ENCODE measurements at places on chromosomes 1 and 21.
A peak's percentile ranks its signal among the peaks of the same experiment; 100 is the strongest.

GRCh38 chr1:29641921-29642320, 405.6 kb downstream of the PTPRU start:
- DNase-seq: no peak

GRCh38 chr1:77779529-77780281, at the start of gene MIGA1:
MIGA1 (plus strand) TSS chr1:77779649; CDS start chr1:77783253, 3,604 bp downstream.
- DNase-seq: peak; percentile 91

GRCh38 chr1:51861669-51862068, 16.9 kb downstream of the NRDC start:
- no peak for DNase-seq

DNA sequence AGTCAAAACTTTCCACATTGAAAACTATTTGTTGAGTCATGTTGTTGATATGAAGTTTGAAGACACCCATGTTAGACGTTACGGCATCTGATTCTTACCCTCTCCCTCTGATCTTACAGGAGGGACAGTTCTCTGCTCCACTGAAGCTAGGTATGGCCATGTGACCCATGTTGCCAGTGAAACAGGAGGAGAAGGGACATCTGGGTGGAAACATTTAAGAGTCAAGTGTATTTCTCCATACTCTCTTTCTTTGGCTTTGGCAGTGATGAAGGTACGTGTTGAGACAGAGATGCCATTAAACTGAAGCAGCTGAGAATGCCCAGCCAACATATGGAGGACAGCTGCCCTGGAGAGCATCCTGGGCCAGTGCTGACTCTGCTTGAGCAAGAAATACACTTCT, 198.4 kb upstream of the PTGFR start:
- peak; percentile 19 for DNase-seq

DNA sequence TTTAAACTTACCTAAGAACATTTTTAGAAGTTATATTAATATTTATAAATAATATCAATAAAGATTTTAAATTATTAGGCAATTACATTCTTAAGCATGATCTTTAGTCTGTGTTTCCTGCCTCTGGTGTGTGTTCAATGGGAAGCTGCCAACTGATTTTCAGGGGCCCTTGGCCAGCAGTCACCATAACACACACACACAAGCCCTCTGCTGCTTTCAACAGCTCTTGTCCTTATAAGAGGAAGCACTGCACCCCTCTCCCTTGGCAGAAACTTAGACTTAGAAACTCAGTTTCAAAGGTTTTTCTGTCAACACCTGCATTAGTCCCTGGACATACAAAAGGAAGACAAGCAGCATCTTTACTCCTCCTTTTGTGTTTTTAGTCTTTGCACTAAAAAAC, 81.4 kb downstream of the VAV3 start:
- no peak for DNase-seq

- no peak for DNase-seq
Observed at GRCh38 chr21:15192243-15192642, 127.4 kb upstream of the NRIP1 start.
